Spleen (tissue), 13 donors: ENCODE measurements at places on chromosomes 7 and 10. TPM values are rescaled to one million over a fixed set of nuclear protein-coding genes. Genes with fewer than 3 reads are reported as not detected.

Gene PRKCQ
- 2.5 TPM for polyA plus RNA-seq

Gene PKD1L1
- 0.41 TPM for polyA plus RNA-seq

Gene SUFU
- 2.8 TPM for polyA plus RNA-seq

Gene AGMO
- 0.03 TPM for polyA plus RNA-seq

Gene SPDYE2B
- not detected for polyA plus RNA-seq

Gene GTF2I
- 16.3 TPM for polyA plus RNA-seq

Gene MYL10
- polyA plus RNA-seq, result not detected

Gene TMEM236
- 0.22 TPM for polyA plus RNA-seq

Gene MYO3A
- polyA plus RNA-seq, result 0.30 TPM

Gene NXPH1
- not detected for polyA plus RNA-seq
